ENCODE measurements at places on chromosomes 3 and 15.

- DNase-seq, result no peak
Measured at GRCh38 chr15:83571820-83572707, 81.9 kb upstream of the ADAMTSL3 start.

DNA sequence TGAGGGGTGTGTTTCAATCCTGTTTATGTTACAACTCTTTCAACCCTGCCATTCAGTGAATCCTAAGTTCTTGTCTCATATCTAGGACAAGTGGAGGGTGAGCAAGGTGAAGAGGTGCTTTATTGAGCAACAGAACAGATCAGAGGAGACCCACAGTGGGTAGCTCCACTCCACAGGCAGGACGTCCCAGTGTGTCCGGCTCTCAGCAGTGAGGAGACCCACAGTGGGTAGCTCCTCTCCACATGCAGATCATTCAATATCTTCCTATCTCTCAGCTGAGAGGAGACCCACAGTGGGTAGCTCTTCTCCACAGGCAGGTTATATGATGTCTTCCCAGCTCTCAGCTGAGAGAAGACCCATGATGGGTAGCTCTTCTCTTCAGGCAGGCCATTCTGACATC lies 556.7 kb downstream of the SI start:
- no peak for DNase-seq

DNA sequence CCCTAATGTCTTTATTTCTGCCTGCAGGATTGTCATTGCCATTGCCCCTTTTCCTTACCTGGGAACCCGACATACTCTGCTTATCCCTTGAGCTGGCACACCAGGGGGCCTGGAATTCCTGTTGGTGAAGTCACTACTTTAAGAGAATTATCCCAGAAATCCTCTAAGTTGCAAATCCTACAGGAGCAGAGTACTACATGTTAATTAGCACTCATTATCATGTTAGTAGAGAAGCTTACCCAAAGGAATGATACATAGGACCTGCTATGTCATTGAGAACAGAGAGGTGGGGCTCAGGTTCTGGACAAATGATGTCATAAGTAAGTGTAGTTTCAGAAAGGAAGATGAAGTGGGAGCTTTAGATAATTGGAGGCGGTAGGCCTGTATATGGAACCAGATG lies 27.4 kb downstream of the SCG5 start:
- DNase-seq, result no peak

DNA sequence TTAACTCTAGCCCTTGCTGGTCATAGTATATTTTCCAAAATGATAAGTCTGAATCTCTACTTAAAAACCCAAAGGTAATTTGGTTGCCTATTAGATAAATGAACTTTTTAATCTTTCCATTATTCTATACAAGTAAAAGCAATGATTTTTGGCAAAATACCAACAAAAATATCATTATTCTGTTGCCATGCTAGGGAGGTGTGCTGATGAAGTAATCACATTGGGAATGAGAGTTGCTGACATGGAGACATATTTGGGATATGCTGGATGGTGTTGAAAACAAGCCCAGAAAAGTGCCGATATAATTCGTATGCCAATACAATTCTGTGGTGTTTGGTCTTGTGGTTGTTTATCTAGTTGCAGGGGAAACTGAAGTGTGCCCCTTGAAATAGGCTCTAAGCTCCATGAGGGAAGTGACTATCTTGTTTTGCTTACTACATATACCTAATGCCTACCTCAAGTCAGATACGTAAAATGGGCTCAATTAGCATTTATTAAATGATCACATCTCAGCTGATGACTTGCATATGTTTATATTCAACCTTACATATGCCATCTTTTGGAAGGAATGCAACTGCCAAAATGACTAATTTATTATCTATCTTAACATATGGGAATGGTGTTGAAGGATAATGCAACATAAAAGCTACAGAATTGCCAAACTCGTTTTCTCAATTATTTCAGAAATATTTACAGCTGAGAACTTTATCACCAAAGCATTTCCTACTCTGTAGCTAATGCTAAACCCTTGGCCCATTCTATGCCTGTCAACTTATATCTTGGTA lies 5.8 kb downstream of the TOPBP1 start:
- DNase-seq, result no peak

- no peak for DNase-seq
Measured at GRCh38 chr15:82848241-82848993, 39.0 kb downstream of the WHAMM start.

GRCh38 chr3:114714237-114714636 lies 420.4 kb downstream of the TIGIT start:
- DNase-seq, result no peak

GRCh38 chr3:125378762-125379161 lies 3.6 kb upstream of the ZNF148 start:
- no peak for DNase-seq

DNA sequence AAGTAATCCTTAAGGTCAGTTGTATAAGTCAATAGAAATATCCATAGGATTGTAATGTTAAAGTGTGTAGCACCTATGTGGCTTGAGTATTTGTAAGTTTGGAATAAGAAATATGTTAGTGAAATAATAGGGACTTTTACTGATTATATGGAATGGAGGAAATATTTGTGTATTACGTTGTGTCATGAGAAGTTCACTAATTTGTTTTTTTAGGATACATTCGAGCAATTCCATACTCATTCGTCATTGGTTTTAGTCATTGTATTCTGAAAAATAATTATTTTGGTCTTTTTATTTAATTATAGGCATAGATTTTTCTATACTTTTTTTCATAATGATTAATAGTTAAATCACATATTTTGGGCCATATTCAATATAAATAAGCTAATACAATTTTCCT lies 21.0 kb downstream of the MBNL1 start:
- DNase-seq, result no peak

DNA sequence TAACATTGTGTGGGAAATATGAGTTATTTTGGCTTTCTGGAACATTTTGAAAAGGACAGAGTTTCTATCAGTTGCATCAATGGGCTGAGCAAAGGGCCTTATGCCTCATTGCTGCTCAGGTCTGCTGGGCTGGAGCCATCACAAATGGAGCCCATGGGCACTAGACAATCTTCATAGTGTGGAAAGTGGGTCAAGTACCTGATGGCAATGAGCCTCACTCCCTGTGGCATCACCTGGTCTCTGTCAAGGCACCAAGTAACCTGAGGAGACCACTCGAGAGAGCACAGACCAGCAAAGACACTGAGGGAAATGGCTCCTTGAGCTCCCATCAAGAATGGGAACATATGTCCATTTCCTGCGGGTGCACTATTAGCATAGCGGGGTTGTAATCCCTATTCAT lies 96.7 kb upstream of the PPP2R3A start:
- DNase-seq, result no peak

DNA sequence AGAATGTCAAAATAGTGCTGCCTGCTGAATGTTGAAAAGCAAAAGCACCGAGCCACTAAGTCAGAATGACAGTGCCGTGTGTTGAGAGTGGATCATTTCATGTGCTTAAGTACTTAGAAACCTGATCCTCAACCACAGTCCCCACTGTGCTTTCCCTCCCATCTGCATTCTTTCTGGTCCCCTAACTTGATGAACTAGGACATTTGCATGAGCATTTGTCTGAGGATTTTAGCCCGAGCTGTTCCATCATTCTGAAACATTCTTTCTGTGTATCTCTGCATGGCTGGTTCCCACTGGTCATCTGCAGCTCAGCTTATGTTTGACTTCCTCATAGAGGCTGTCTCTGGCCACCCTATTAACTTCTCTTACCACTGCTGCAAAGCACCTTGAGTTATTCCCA lies 42.0 kb downstream of the SST start:
- no peak for DNase-seq

GRCh38 chr15:71542836-71543235 lies 267.5 kb upstream of the NR2E3 start:
- DNase-seq, result no peak

GRCh38 chr15:31128919-31129768 lies 27.6 kb upstream of the TRPM1 start:
- peak; percentile 16 for DNase-seq

DNA sequence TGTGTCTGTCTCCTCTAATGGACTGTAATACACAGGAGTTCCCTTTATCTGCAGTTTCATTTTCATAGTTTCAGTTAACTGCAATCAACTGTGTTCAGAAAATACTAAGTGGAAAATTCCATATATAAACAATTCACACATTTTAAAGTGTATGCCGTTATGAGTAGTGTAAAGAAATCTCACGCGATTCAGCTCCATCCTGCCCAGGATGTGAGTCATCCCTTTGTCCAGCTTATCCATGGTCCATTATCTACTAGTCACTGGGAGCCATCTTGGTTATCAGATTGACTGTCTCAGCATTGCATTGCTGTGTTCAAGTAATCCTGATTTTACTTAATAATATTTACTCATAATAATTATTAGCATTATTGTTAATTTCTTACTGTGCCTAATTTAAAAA lies 14.5 kb downstream of the ZPLD1 start:
- DNase-seq, result no peak

GRCh38 chr3:15654127-15654526 lies 52.6 kb downstream of the BTD start:
- no peak for DNase-seq

DNA sequence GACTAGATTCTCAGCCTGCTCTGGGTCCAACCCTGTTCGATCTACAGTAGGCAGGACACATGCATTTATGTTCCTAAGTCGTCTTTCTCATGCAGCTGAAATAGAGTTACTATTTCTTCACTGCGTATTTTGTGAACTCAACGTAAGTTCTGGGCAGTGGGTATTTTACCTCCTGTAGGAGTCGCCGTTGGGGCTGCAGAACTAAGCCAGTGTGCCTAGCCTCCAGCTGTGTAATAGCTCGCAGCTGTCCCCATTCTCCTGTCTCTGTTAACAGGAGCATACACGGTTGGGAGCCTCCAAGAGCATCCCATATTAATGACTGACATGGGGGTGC lies 58.4 kb upstream of the HRH1 start:
- DNase-seq, result no peak

- DNase-seq, result no peak
Measured at GRCh38 chr3:1938975-1939374, 159.7 kb upstream of the CNTN4 start.

DNA sequence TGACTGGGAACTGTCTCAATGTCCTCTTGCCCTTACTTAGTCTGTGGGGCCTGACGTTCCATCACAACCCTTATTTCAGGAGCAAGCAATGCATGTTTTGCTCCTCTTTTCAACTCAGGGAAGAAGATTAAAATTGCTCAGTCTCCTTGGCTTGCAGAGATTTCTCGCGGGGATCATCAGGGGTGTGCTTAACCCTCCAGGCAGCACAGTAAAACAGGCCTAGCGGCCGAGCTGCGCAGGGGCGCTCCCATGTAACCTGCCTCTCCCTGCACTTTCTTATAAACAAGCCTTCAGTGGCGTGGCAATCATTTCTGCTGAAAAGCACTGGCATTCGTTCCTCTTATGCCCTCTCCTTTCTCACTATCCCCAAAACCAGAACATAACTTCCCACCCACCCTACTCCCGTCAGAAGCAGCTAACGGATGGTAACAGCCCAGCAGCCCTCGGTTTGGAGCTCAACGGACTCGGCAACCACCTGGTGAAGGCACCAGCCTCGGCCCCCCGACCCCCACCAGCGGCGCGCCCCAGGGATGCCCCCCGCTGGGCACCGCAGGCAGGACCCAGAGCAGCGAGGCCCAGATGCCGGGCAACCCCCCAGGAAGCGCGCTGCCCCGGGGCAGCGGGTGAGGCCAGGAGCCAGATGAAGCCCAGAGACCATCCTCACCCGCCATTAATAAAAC lies 1.1 kb downstream of the MCF2L2 start:
- no peak for DNase-seq

DNA sequence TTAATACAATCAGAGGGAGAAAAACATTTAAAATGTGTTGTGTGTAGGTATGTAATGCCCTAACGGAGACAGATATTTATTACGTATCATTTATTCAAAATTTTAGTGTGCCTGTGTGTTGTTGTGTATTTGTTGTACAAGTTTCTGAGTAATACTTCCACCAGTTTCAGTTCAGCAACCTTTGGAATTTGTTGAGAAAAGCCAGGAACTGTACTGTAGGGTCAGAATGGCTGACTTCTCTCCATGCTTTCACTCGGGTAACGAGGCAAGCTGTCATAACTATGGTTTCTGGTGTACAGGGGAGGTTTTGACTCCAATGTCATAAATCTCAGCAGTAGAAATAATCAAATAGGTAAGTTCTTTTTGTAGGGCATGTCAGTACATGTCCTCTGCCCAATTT lies 23.8 kb upstream of the CNTN6 start:
- DNase-seq, result no peak

GRCh38 chr3:110180733-110181132 lies 843.4 kb upstream of the DPPA4 start:
- no peak for DNase-seq

GRCh38 chr15:95196176-95196915 lies 965.0 kb downstream of the MCTP2 start:
- DNase-seq, result no peak

- peak; percentile 95 for DNase-seq
Measured at GRCh38 chr3:36677331-36678007, 86.9 kb downstream of the DCLK3 start.

- no peak for DNase-seq
Measured at GRCh38 chr15:25464784-25465183, 26.0 kb upstream of the UBE3A start.

DNA sequence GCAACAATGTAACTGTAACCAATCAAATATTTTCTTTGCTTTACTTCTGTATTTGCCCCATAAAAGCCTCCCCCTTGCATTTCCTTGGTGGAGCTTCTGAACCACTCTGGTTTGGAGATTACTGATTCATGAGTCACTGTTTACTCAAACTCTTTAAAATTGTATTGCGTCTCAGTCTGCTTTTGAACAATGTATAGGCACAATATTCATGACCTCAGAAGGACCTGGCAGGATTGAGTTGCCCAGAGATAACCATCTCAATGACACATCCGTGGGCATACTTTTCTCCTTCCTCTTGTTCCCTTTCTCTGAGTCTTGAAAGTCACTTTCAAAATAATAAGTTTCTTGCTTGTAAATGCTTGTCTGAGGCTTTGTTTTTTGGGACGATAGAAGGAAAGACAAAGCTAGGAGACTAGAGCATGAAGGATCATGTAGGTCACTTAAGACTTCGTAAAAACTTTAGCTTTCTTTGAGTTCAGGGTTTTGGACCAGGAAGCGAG lies 57.1 kb upstream of the POU1F1 start:
- peak; percentile 95 for DNase-seq

DNA sequence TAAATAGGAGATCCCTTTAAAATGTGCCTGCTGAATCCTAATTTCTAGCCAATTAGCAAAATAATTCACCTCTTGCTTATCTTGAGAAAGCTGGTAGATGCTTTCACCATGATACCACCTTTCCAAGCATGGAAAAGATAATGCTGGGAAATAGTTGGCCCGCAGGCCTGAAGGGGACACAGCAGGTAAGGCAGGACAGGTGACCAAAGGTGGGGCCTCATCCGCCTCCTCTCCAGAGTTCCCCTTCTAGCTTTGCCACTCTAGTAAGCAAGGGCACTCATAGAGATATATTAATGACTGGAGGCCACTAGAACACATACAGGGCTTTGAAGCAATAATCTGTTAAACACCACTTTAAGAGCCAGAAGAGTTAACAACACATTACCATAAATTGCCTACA lies 45.5 kb downstream of the SATB1 start:
- no peak for DNase-seq

GRCh38 chr15:63977119-63977518 lies 69.2 kb downstream of the DAPK2 start:
- no peak for DNase-seq

Data from HS-5 (cell line).